Gastroesophageal sphincter (tissue), 4 donors: ENCODE measurements at places on chromosomes 6 and 20.

GRCh38 chr6:109800771-109801170, 109.7 kb downstream of the FIG4 start:
- H3K27ac ChIP-seq: no peak overlapping the region
- peaks cover 57% of the 10 kb centered on the region for H3K36me3 ChIP-seq
- H3K27me3 ChIP-seq: no peaks in the 10 kb centered on the region
- ATAC-seq: no peak

- H3K4me1 ChIP-seq: no peaks in the 10 kb centered on the region
- no peak overlapping the region for H3K27ac ChIP-seq
- H3K4me3 ChIP-seq: no peak overlapping the region
- no peaks in the 10 kb centered on the region for H3K27me3 ChIP-seq
- peaks cover 23% of the 10 kb centered on the region for H3K36me3 ChIP-seq
These were observed 113.2 kb downstream of the PRDM1 start for GRCh38 chr6:106199331-106199730.

DNA sequence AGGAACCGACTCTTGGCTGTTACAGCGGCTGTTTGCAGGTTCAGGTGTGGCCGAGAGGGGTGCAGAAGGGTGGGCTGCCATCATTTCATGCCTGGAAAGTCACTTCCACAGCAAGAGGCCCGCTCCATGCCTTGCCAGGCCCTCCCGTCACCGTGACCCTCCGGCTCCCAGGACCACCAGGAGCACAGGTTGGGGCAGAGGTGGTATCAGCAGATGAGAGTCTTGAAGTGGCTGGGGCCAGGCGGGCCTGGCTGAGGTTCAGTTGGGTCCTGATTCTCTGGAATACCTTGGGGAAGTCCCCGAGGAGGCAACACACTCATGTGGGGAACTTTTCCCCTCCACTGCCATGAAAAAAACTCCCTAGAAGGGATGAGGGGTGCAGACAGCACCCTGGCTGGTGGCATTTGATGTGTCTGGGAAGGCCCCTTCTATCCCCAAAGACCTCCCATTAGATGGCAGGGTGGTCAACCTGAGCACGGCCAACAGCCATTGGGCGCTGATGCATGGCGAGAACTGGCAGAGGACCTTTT, 34.2 kb upstream of the IRF4 start:
- H3K4me3 ChIP-seq: no peak overlapping the region
- H3K4me1 ChIP-seq: no peaks in the 10 kb centered on the region
- H3K36me3 ChIP-seq: peaks cover 11% of the 10 kb centered on the region

DNA sequence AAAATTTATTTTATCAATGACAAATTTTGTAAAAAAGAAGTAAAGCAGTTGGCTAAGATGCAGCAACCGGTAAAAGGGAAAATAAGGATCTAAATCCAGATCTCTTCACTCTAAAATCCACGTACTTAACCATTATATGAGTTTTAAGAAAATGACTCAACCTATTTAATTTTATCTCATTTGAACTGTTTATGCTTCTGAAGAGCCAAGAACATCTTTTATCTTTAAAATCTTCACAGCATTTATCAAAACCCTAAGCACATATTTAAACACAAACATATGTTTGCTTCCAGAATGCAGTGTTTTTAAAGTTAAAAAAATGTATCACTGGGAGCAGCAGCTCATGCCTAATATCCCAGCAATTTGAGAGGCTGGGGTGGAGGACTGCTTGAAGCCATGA, 339.2 kb downstream of the NKAIN2 start:
- H3K36me3 ChIP-seq: no peaks in the 10 kb centered on the region
- no peaks in the 10 kb centered on the region for H3K27me3 ChIP-seq
- no peak overlapping the region for H3K4me3 ChIP-seq
- H3K27ac ChIP-seq: no peak overlapping the region
- no peaks in the 10 kb centered on the region for H3K4me1 ChIP-seq
- ATAC-seq: no peak

- no peaks in the 10 kb centered on the region for H3K4me1 ChIP-seq
- no peaks in the 10 kb centered on the region for H3K27me3 ChIP-seq
- no peak overlapping the region for H3K27ac ChIP-seq
- no peak overlapping the region for H3K4me3 ChIP-seq
- no peak for ATAC-seq
These were observed 74.6 kb downstream of the PERP start for GRCh38 chr6:138032571-138032970.

GRCh38 chr6:131366223-131366622, 206.8 kb upstream of the ARG1 start:
- no peaks in the 10 kb centered on the region for H3K4me1 ChIP-seq
- no peak for ATAC-seq
- no peak overlapping the region for H3K27ac ChIP-seq
- H3K27me3 ChIP-seq: no peaks in the 10 kb centered on the region
- H3K36me3 ChIP-seq: no peaks in the 10 kb centered on the region

- H3K4me3 ChIP-seq: no peak overlapping the region
- ATAC-seq: no peak
- H3K27ac ChIP-seq: peak overlapping the region; percentile 88
- no peaks in the 10 kb centered on the region for H3K27me3 ChIP-seq
- H3K4me1 ChIP-seq: peaks cover 5% of the 10 kb centered on the region
- H3K36me3 ChIP-seq: no peaks in the 10 kb centered on the region
These were observed 1.7 kb downstream of the SDCBP2 start for GRCh38 chr20:1327241-1327653.
